Omental fat pad (tissue), 4 donors: ENCODE measurements at places on chromosomes 11 and 22.
A peak's percentile ranks its signal among the peaks of the same experiment; 100 is the strongest.

GRCh38 chr22:24030186-24030702, 19.1 kb downstream of the CABIN1 start:
- no peak for DNase-seq

DNA sequence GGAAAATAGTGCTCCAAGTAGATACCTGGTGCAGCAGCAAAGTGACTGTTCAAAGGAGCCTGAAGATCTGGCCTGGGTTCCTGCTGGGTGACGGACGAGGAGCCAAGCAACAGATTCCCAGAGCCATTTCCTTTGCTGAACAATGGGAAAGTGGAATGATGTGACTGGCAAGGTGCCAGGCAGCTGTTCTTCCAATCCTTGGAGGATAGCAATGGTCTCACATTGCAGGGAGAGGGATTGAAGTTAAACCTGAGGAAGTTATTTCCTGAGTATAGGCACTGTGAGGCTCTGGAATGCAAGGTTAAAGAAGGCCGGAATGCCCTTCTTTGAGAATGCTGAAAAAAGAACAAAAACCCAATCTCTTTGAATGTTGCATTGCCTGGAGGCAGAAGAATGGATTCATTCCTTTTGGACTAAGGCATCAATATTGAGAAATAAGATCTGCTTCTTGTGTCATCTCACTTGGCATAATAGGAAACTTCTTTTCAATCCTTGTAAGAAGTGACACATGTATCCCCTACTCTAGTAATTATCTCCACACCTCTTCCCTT, 223.8 kb downstream of the BLID start:
- DNase-seq: no peak

GRCh38 chr22:25399649-25400151, 164.8 kb upstream of the GRK3 start:
- no peak for DNase-seq

DNA sequence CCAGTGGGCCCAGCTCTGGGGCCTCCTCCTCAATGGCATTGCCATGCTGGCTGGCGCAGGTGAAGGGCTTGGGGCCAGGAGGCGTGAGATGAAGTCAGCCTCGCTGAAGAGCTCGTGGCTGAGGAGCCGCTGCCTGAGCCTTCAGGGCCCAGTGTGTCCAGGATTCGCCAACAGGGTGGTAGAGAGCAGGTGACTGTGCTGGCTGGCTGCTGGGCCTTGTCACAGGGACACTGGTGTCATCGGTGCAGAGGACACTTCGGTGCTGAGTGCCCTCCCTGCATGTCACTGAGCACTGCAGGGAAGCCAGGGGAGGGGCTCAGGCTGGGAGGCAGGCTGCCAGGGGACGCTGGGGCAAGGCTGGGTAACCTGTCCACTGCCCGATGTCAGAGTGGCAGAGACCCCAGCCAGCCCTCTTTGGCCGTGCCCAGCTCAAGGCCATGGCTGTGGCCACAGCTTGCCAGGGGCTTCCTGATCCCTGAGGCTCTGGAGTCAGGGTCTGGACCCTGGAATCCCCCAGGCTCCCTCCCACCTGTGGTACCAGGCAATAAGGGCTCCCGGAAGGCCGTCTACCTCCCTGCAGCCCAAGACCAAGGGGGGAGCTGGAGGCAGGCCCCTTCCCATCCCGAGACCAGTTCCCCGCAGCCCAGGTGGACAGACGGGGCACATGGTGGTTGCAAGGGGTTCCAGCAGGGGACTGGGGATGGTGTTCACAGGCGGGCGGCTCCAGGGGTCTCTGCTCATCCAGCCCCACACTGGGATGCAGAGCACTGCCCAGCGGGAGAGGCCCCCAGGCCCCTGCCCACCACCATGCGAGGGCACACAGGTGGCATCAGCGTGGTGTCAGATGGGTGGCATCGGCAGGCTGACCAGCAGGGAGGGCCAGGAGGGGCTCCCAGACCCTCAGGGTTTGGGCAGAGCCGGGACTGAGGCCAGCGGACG, 63.9 kb downstream of the ARFGAP3 start:
- DNase-seq: no peak

DNA sequence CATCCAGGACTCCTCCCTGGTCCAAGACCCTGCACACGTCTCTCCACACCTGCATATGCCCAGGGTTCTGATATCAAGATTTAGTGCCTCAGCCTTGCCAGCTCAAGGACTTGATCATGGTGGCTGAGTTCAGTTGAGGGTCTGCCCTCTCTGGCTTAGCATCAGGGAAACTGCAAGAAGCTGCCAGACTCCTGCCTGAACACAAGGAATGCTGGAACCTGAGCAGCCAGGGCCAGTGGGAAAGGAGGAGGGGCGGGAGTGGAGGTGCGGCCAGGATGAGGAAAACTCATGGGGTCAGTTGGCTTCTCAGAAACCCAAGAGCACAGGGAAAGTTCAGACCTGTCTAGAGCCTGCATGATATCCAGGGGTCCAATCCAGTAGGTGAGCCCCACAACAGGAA, 546.1 kb downstream of the BUD13 start:
- no peak for DNase-seq

GRCh38 chr22:35409783-35410662, 10.1 kb downstream of the MCM5 start:
- DNase-seq: no peak

GRCh38 chr11:38791346-38791961, 2193.4 kb upstream of the RAG2 start:
- DNase-seq: no peak

- DNase-seq: no peak
Observed at GRCh38 chr22:45340323-45340722, 30.6 kb downstream of the FAM118A start.

DNA sequence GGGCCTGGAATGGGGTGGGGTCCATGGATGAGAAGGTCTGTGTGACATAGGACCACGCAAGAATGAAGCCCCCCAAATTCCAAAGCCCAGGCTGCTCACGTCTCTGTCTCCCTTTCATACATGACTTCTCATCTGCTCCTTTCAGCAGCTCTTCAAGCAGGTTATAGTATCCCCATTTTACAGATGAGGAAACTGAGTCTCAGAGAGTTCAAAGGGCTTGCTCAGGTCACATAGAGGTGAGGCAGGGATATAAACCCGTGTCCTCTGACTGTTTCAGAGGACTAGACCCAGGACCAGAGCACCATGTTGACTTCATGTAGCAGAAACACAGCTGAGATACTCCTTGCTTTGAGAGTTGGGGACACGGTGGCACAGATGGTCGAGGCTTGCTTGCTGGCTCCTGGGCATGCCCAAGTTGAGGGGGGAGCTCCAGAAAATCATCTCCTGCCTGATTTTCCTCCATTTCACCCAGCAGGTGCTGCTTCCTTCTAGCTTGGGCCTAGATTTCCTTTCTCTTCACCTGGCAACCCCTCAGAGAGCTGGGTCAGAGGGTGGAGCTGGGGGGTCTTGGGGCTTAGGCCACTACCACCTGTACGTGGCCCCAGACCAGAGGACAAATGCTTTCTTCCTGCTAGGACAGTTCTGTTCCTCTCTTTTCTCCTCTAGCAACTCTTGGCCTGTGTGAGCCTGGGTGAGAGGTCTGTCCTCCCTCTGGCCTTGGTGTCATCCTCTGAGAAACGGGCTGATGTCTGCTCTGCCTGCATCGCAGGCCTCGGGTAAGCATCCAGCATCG, 24.1 kb upstream of the THY1 start:
- no peak for DNase-seq

DNA sequence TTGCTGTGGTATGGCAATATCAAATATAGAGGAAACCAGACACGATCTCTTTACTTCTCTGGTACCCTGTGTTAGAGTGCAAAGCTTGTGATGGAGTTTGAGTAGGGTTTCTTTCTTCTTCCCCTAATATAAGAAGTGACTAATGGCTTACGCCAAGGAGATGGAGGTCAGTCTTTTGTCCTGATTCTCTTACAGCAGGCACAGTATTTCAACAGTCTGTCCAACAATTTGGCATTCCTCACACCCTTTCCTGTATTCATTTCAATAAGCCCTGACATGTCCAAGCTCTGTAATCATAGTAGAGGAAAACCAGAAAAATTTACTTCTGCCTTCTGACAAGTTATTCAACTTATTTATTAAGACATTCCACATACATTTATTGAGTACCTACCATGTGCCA, 546.2 kb downstream of the TMEM135 start:
- DNase-seq: no peak

DNA sequence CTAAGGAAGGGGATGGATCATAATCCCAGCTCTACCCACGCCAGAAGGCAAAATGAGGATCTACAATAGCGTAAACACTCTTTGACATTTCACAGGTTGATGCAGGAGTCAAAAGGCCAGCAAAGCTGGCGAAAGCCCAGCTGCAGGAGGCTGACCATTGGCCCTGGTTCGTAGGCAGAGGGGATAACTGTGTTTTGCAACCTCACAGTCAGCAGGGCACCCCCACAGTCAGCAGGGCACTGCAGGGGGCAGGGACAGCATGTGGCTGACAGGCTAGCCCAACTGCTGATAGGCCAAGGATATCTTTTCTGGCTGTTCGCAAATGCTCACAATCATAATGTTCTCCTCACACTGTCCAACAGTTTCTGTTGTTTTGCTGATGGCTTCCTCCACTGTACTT, 372.7 kb downstream of the BUD13 start:
- no peak for DNase-seq

- DNase-seq: no peak
Observed at GRCh38 chr22:41028841-41029240, 63.6 kb upstream of the EP300 start.

GRCh38 chr11:93849751-93850593, 446 bp downstream of the VSTM5 start:
- no peak for DNase-seq

DNA sequence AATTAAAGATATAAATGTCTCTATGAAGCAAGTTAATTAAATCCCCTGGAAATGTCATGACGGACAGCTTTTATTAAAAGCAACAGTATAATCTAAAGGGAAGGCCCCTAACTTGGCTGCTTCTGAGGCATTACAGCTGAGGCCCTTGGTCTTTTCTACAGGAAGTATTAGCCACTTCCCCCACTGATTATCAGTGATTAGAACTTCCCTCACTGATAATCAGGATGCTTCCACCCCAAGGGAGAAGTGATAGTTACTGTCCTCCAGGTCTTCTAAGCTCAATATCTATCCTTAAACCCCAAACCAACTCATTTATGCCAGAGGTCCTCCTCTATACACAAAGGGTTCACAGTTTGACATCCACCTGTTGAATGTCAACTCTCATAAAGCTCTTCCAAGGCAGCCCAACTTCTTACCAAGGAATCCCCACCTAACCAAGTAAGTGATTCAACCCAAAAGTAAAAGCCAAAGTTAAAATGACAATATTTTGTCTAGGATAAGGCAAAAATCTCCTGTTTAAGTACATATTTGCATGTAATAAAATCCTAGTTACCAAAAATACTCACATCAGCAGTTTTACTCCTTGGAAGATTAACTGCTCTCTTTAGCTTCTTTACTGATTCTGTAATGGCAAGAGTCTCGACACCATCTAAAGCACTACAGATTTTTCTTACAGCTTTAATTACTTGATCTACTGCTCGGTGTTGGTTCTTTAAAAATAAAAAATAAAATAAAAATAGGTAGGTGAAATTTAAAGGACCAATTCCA, 58.6 kb upstream of the RPS13 start:
- no peak for DNase-seq

DNA sequence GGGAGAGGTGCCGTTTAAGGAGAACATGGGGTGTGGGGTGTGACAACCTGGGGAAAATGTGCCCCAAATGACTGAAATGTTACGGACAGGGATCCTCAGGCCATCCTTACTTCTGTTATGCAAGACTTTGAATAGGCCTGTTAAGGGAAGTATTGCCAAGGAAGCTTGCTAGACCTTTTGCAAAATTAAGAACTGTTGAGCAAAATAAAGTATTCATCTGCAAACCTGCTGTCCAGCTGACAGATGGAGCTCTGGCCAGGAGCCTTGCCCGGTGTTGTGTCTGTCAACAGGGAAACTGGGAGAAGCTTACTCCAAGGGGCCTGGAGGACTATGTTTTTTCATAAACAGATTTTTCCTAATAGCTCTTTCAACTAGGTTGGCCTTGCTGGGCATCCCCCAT, 48.0 kb downstream of the FAT3 start:
- DNase-seq: no peak

DNA sequence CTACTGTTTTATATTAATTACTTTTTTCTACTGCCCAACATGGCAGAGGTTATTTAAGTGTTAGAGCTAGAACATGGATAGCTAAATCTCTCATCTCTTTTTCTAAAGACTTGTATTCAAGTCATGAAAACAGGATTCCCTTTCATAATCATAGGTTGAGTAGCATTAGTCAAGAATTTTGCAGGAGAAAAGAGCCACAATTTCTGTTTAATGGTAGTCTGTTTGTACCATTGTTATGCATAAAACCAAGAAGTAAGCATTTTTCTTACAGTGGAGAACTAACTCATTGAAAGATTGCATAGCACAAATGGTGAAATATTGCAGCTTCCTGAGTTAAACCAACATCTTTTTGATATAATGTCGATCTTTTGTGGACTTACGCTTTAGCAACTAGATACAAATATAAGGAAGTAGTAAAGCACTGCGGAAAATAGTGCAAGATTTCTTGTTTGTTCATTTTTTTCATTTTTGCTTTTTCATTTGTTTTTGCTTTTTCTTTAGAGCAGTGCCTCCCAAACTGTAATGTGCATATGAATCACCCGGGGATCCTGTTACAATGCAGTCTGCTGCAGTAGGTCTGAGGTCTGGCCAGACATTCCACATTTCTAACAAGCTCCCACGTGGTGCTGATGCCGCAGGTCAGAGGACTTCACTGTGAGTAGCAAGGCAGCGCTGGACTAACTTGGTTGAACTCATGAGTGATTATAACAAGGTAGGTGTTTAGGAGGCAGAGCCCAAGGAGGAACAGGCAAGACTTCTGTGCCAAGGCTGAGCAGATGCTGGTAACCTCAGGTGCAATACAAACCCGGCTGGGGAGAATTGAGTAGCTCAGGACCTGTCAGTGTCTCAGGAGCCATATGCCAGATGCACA, 4.6 kb downstream of the ETS1 start:
- DNase-seq: peak; percentile 47

GRCh38 chr11:120385110-120385509, 48.9 kb downstream of the ARHGEF12 start:
- no peak for DNase-seq

- no peak for DNase-seq
Observed at GRCh38 chr22:18970176-18970947, 34.3 kb upstream of the PRODH start.

- DNase-seq: no peak
Observed at GRCh38 chr22:49826603-49827270, 936 bp downstream of the BRD1 start.

DNA sequence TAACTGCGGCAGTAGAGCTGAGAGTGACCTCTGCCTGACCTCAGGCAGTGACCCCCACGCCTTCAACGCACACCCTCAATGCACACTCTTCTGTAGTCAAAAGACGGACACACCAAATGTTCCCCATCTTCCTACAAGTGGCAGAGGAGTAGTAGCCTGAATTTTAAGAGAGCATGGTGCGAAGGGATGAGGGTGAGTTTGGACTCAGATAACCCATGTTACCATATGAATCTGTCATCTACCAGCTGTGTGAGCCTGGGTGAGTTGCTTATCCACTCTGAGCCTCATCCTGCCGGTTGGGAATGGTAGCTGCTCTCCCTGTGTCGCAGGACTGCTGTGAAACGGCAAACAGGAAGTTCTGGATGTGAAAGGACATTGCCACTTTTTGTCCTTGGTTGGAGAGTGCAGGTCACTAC, 20.6 kb upstream of the ROBO3 start:
- no peak for DNase-seq

- no peak for DNase-seq
Observed at GRCh38 chr11:81340225-81340624, 1393.4 kb downstream of the FAM181B start.
